ENCODE measurements at places on chromosomes 1 and 21.

DNA sequence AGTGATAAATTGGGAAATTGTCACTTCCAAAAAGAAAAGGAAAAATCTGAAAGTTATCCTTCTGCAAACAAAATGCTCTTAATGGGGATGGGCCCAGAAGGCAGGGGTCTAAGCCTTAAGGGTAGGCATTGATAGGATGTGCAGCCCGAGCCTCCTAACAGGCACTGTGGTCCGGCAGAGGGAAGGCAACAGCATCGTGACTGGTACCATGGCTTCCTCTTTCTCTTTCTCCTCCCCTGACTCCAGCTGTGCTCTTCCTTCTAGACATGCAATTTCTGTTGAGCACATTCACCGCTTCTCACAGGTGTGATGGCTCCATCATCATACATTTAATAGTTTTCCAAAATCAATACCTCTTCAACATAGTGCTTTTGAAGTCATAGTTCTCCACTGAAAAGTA lies 91.5 kb downstream of the SELENOF start:
- DNase-seq = no peak

DNA sequence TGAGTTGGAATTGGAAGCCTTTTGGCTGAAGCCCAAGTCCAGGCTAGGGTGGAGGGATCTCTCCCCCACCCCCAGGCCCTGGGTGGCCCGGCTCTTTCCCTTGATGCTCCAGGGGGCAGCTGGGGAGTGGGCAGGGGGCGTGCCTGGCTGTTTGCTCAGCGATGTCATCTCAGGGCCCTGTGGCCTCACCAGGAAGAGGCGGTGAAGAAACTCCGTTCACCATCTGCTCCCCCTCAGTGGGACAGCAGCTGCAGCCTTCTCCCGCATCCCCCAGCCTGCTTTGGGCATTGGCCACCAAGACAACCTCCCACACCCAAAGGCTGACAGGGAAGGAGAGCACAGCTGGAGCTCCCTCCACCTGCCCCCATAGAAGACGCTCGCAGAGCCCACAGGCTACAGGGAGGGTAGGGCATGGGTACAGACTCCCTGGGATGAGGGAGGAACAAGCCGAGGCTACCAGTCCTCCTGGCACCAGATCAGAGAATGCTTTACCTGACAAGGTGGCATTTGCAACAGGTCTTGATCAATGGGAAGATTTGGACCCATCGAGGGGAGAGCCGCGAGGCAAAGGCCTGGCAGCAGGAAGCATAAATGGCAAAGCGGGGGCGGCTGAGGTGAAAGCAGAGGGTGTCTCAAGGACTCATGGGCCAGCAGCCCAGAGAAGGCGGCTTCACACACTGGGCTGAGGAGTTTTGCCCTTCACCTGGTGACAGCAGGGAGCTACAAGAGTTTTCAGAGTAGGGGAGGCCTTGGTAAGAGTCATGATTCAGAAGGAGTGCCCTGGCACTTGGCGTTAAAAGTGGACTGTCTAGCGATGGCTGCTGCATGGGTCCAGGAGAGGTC lies 6.5 kb upstream of the GUCA2A start:
- no peak for DNase-seq

DNA sequence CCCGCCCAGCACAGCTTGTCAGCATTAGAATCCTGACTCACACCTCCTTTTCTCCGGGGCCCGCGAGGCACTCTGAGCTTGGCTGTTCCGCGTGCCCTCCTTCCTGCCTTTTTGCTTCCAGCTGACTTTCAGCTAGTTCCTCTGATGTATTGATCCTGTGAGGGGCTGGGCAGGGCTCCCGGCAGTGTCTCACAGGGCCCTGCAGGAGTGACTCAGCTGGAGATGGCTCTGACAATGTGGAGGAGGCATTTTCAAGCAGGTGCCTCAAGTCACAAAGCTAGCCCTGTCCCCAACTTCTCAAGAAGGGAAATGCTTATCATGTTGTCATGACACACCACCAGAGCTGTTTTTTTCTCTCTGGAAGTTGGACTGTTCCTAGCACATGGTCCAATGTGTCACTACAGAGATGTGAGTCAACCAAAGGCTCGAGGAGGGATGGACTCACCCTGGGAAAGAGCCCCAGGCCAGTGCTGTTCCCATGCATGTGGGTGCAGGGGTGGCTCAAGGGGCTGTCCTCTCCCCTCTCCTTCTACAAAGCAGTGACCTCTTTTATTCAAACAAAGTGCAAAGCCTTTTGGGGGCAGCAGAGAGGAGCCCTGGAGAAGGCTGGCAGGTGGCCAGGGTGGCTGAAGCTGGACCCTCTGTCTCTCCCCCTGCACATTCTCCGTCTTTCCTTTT lies 30.6 kb downstream of the SYT6 start:
- no peak for DNase-seq

DNA sequence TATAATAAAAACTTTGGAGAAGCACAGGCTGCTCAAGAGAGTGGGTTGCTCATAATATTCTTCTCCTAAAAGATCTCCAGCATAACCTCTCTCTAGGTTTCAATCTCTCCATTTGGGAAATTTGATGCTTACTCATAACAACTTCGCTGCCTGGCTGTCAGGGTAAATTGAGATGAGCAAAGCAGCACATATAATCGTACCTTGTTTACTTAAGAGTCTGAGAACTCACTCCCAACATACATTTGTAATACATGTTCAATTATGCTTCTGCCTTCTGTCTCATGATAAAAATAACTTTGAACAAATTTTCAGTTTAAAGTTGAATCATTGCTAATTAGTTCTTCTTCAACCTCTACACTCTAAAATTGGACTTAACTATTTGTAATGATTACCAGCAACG lies 68.9 kb downstream of the DUSP10 start:
- DNase-seq = no peak

- DNase-seq = no peak
These were observed 731.8 kb upstream of the NCAM2 start for GRCh38 chr21:20266441-20266710.

GRCh38 chr1:66774438-66774837 lies 22.2 kb downstream of the DYNLT5 start:
- DNase-seq = no peak

- DNase-seq = no peak
These were observed 61.8 kb upstream of the CD1D start for GRCh38 chr1:158118713-158119402.

- DNase-seq = no peak
These were observed 1.3 kb upstream of the LEMD1 start for GRCh38 chr1:205422993-205423642.

- no peak for DNase-seq
These were observed 19.2 kb downstream of the HOOK1 start for GRCh38 chr1:59833991-59834390.

DNA sequence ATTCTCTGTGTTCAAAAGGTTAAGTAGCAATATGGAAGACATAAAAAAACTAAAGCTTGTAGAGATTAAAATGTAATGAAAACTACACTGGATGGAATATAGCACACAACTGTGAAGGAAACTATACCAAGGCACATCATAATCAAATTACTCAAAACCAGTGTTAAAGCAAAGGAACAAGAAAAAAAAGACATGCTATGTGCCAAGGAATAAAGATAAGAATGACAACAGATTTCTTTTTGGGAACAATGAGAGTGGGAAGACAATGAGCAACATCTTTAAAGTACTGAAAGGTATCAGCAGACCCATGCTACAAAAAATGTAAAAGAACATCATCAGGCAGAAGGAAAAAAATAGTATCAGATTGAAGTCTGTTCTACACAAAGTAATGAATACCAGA lies 157.8 kb downstream of the VPS13D start:
- no peak for DNase-seq

- DNase-seq = no peak
These were observed 30.9 kb upstream of the NTMT2 start for GRCh38 chr1:170114906-170115305.

Data from stimulated activated CD4-positive, alpha-beta T cell treated with anti-CD3 and anti-CD28 coated beads, TNF-alpha, amount 100 ng/mL, for 4 hours (primary cell).